ENCODE measurements at places on chromosomes 4 and X. TPM values are rescaled to one million over a fixed set of nuclear protein-coding genes. Genes with fewer than 3 reads are reported as not detected.

Gene FGFBP2
- total RNA-seq: 5.1 TPM

DNA sequence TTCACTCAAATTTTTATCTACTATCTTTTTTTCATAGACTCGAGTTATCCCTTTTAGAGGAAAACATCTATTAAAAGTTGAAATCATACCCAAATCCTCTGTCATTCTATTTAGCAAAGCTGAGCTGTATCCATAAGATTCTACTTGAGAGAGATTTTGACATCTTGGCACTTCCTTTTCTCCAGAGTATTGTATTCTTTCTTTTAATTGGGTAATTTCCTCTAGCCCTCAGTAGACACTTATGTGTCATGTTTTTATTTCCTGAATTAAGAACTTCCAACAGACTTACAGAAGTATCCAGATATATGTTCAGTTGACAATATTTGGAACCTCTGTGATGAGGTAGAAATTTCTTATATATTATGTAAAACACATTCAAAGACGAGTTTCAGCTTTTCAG is 201.6 kb upstream of the NR3C2 start:
- no peaks in the 10 kb centered on the region for H3K36me3 ChIP-seq
- no peaks in the 10 kb centered on the region for H3K4me1 ChIP-seq
- H3K4me3 ChIP-seq: no peak overlapping the region
- H3K27me3 ChIP-seq: no peaks in the 10 kb centered on the region

Gene TMEM144
- total RNA-seq: 2.2 TPM

DNA sequence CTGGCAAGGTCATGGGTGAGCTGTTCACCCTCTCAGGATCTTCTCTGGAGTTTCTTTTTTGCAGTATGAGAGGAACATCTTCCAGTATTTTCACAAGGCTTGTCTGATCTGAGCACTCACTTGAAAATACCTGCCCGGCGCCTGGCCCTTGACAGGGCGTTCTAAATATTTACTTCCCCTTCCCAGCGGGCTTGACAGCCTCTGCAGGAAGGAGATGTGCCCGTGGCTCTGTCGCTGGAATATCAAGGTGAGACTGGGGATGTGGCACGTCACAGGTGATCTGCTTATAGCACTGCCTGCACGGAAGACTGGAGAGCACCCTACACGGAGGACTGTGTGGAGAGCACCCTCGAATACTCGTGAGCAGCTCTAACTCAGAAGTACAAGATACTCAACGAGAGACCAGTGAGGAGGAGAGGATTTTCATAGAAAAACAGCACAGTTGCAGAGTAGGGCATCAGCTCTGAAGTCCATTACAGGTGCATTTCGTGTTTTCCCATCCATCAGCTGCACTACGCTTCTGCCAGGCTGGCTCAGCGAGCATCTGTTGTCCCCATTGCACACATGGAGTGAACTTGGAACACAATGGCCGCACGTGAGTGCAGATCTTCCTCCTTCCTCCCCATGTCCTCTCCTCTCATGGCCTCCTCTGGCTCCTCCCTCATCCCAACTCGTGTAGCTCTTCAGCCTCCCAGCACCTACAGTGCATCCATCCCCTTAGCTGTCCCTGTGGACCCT is 32.1 kb downstream of the ZBTB49 start:
- peaks cover 3% of the 10 kb centered on the region for H3K4me1 ChIP-seq
- peak; percentile 41 for DNase-seq
- H3K27me3 ChIP-seq: no peaks in the 10 kb centered on the region
- no peaks in the 10 kb centered on the region for H3K36me3 ChIP-seq
- H3K4me3 ChIP-seq: no peak overlapping the region

GRCh38 chr4:76282941-76283689 is 23.4 kb upstream of the STBD1 start:
- H3K4me1 ChIP-seq: peaks cover 14% of the 10 kb centered on the region
- peaks cover 34% of the 10 kb centered on the region for H3K27me3 ChIP-seq
- H3K4me3 ChIP-seq: no peak overlapping the region
- DNase-seq: no peak
- H3K36me3 ChIP-seq: peaks cover 17% of the 10 kb centered on the region

DNA sequence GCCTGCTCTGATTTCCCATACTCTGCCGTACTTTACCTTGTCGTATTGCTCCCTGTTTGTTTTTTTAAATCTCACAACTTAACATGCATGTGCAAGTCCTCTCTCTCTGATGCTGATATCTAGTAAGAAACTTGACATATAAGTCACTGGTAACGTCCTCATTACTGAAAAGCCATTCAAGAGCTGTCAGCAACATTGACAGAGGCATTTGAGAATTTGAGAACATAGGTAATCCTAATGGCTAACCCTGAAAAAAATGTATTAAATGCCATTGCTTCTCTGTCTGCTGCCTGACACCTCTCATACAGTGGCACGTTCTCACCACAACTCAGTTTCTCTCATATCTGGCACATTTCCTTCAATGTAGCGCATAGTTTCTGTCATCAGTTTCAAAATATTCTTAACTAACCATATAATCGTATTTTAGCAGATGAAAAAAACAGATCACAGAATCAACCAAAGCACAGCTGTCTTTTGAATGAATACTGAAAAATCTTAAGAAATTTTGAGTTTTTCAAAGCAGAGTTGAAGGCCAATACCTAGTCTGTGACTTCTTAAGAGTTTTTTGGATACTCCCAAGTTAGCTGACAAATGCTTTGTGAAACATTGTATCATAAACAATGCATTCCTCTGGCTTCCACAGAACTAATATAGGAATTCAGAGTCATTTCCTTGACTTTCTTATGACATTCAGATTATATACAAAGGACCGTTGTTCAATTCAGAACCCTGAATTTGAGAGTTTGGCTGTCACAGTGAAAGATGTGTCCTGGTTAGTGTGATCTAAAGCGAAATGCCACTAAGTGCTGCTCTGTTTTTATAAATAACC is 996.4 kb downstream of the C4orf33 start:
- no peaks in the 10 kb centered on the region for H3K36me3 ChIP-seq
- H3K27me3 ChIP-seq: no peaks in the 10 kb centered on the region
- H3K4me1 ChIP-seq: no peaks in the 10 kb centered on the region
- DNase-seq: no peak
- H3K27ac ChIP-seq: no peak overlapping the region

GRCh38 chr4:183469936-183470335 is 25.5 kb downstream of the CDKN2AIP start:
- H3K27ac ChIP-seq: no peak overlapping the region
- no peaks in the 10 kb centered on the region for H3K4me1 ChIP-seq
- no peak overlapping the region for H3K4me3 ChIP-seq
- H3K36me3 ChIP-seq: no peaks in the 10 kb centered on the region
- H3K27me3 ChIP-seq: no peaks in the 10 kb centered on the region

Gene LRCH2
- not detected for total RNA-seq

Measured in natural killer cell treated with Interleukin-12 subunit alpha and Interleukin-12 subunit beta and Interleukin-15 and Interleukin-18, amount 100 ng/mL, for 72 hours (primary cell).